Stimulated activated CD4-positive, alpha-beta T cell treated with anti-CD3 and anti-CD28 coated beads, Interleukin-4, amount 100 ng/mL, for 24 hours (primary cell): ENCODE measurements at places on chromosomes 7 and 10.

DNA sequence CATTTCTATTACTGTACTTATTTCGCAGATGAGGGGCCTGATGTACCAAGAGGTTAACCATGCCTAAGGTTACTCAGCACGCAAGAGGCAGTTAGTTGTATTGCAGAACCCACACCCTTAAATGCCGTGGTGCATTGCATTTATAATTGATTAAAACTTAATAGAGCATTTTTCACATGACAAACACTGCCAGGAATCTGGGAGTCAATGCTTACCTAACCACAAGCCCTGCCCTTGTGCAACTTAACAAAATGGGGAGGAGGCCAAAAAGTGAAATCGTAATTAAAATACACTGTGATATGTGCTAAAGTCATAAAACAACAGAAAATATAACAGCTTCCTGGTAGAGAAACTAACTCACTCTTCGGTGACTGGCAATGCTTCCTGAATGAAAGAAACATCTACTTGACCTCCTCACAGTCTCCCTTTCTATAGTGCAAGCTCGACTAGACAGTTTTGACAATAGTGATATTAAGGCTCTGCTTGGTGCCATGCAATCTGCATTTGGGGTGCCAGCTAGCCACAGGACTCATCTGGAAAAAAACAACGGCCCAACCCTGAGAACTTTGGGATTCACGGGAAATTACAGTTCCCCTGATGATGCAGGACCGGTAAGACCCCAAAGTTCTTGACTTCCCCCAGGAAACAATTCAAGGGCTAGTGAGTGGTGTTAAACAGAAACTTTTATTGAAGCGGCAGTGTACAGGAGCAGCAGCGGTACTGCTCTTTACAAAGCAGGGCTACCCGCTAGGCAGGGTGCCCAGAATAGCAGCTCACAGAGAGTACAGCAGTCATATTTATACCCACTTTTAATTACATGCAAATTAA, 612.4 kb downstream of the TNS3 start:
- no peak for DNase-seq

GRCh38 chr10:45383682-45384330, 9.8 kb downstream of the ALOX5 start:
- DNase-seq = no peak

DNA sequence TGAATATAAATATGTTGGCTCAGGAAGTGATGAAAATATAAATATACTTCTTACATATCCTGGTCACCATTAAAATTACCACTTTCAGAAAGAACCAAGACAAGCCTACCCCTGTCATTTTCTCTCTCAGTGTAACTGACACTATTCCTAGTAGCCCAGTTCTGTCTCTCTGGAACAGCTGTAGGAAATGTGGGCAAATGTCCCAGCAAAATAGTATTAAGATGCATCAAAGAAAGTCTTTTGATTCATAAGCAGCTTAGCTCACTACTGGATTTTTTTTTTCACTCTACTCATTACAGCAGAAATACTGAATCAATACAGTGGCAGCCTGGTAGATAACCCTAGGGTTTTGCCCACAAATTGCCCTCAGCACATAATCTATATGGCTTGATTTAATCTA, 290.9 kb downstream of the DNAJB9 start:
- DNase-seq = no peak

GRCh38 chr7:1368682-1369571, 90.3 kb downstream of the MICALL2 start:
- peak; percentile 11 for DNase-seq

DNA sequence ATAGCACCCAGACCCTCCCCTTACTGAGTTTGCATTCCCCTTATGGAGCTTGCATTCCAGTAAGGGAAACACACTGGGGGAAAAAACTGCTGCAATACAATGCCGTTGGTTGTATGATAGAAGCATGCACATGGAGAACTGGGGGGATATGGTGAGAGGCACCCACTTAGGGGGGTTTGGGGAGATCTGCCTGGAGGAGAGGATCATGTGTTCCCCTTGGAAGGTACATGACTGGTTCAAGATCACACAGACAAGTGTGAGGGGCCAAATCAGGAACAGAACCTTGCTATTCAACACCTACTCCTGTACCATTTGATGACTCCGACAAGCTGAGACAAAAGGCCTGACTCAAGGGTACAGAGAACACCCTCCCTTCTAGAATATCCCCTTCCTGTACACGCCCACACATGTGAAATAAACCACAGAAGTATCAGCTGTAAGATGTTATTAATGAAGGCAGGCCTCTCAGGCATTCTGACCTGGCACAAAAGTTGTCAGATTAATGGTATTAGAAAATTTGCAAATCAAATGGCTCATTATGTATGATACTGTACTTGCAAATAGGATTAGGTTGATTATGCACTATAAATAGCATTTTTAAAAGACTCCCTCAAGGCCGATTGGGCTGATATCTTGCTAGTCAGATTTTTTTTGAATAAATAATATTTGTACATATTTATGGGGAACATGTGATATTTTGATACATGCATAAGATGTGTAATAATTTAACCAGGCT, 122.2 kb downstream of the NPY start:
- DNase-seq = no peak

GRCh38 chr10:60654813-60655464, 123.3 kb upstream of the CDK1 start:
- no peak for DNase-seq

GRCh38 chr7:115603416-115603815, 427.1 kb downstream of the TFEC start:
- DNase-seq = no peak

DNA sequence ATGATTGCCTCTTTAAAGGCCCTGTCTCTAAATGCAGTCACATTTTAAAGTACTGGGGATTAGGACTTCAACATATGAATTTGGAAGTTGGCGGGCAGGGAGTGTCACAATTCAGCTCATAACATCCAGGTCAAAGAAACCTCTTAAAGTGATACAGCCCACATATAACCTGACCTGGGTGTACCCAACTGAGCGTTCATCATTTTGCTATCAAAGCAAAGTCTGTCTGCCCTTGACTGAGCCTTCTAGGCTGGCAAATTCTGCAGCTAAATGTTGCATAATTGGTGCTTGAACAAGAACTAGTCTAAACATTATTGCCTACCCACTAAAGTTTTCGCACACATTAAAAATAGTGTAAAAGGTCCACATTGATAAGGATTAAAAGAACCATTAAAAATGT, 3.7 kb downstream of the MSRB2 start:
- no peak for DNase-seq

GRCh38 chr10:67779465-67780203, 58.4 kb downstream of the DNAJC12 start:
- peak; percentile 77 for DNase-seq

GRCh38 chr7:13673290-13673689, 316.2 kb downstream of the ETV1 start:
- DNase-seq = no peak

- peak; percentile 81 for DNase-seq
These were observed at the start of gene VPS41 for GRCh38 chr7:38908759-38909335. Gene VPS41, minus strand, starts transcription at chr7:38909191. Its CDS starts 17 bp downstream, at chr7:38909174.

- no peak for DNase-seq
These were observed 114.9 kb downstream of the HDAC9 start for GRCh38 chr7:18610331-18610948.

DNA sequence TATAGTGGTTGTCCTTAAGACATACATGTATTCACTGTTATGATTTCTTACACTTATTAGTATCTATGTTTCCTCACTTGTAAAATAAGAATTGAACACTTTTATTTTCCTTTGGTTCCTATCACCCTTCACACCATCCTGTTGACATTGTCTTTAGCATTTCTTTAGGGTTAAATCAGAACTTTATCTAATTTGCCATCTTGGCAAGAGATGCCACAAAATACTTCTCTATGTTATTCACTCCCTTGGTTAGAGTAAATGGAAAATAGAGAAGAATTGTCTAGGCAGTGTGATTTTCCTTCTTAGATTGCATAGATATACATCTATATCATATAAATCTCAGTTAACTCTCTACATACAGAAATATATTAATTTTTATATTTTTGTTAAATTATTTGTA, 204.7 kb downstream of the SEMA3D start:
- DNase-seq = no peak

GRCh38 chr7:68107261-68107660, 1110.6 kb downstream of the TYW1 start:
- no peak for DNase-seq

- no peak for DNase-seq
These were observed 4.2 kb downstream of the AHR start for GRCh38 chr7:17302575-17303142.

GRCh38 chr7:16430133-16430532, 8.8 kb upstream of the CRPPA start:
- no peak for DNase-seq

- DNase-seq = no peak
These were observed 341.0 kb downstream of the AUTS2 start for GRCh38 chr7:69939317-69939716.
